ENCODE measurements at places on chromosomes 13 and 19.

GRCh38 chr13:41652735-41653361 lies 195.5 kb downstream of the RGCC start:
- peak; percentile 37 for DNase-seq

- peak; percentile 68 for DNase-seq
These were observed 49.6 kb upstream of the ARGLU1 start for GRCh38 chr13:106617561-106617960.

GRCh38 chr19:5349041-5349440 lies 8.4 kb upstream of the PTPRS start:
- DNase-seq: no peak

- DNase-seq: peak; percentile 63
These were observed 5.7 kb downstream of the JAK3 start for GRCh38 chr19:17841810-17842662.

DNA sequence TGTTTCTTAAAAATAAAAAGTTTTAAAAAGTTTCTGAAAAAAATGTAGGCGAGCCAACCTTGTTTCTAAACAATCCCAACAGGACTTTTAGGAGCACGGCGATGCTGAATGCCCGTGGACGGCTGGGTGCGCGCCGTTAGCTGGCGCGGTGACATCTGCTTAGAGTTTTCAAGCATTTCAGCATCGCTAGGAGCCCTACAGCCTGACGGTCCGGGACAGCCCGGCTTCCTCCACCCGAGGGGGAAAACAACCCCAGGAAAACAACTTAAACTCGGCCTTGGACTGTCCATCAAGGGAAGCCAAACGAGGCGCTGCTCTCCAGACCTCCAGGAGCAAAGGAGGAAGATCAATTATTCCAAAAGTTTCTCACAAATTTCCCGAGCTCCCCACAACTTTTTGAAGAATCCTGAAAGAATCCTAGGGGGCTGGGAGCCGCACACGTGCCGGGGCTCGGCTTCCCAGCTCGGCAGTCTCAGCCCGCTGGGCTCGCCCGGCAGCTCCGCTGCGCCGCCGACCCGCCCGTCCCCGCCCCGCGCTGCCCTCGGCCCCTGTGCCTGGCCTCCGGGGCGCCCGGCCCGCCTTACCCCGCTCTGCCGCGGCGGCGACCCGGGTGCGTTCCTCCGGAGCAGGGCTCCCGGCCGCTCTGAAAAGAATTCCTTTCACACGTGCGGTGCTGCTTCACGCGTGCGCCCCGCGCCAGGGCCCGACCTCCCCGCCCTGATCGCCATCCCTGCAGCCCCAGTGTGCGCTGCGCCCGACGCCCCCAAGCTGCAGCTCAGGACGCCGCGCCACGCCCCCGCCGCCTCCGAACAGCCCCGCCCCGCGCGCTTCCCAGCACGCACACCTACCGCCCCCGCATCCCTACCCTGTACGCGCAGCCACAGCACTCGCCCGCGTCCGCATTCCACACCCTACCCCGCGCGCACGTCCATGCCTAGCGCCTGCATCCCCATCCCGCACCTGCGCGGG lies at the start of gene GJA3:
Gene GJA3 (minus strand): TSS at position 747 of the 969 bp plus-strand sequence. CDS start 17,764 bp downstream, outside the sequence.
- peak; percentile 6 for DNase-seq

- DNase-seq: peak; percentile 62
These were observed 220.8 kb downstream of the COG6 start for GRCh38 chr13:39876258-39876657.

- DNase-seq: no peak
These were observed 21.5 kb downstream of the CRTC1 start for GRCh38 chr19:18704971-18705370.

- no peak for DNase-seq
These were observed 1.9 kb downstream of the KCTD12 start for GRCh38 chr13:76884186-76884906.

- no peak for DNase-seq
These were observed 12.2 kb downstream of the RHPN2 start for GRCh38 chr19:33052352-33052972.

Data from SJSA1 (cell line).